ENCODE measurements at places on chromosomes 3 and 15.

GRCh38 chr15:79617071-79617470 lies 184.9 kb downstream of the MINAR1 start:
- no peak for DNase-seq

DNA sequence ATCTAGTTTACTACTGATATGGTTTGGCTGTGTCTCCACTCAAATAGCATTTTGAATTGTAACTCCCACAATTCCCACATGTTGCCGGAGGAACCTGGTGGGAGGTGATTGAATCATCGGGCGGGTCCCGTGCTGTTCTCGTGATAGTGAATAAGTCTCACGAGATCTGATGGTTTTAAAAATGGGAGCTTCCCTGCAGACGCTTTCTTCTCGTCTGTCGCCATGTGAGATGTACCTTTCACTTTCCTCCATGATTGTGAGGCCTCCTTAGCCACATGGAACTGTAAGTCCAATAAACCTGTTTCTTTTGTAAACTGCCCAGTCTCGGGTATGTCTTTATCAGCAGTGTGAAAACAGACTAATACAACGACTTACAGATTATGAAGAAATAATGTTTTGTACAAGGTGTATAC lies 35.6 kb upstream of the PYDC2 start:
- no peak for DNase-seq

DNA sequence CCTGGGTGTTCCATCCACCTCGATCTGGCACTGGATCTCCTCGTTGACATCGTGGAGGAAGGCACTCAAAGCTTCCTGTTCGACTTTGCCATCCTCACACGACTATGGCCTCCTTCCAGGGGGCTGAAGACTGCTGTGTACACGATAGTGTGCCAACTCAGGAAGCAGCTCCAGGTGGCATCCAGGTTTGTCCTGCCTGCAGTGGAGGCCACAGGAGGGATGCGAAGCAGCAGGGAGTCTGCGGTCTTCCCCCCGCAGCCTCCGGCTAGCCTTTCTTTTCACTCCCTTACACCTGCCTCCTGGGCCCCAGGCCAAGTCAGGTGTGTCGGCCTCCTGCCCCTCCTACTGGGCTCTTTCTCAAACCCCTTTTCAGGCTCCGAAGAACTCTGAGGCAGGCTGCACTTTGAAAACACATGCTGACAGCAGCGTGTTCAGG lies 32.2 kb downstream of the SYNM start:
- DNase-seq, result no peak

DNA sequence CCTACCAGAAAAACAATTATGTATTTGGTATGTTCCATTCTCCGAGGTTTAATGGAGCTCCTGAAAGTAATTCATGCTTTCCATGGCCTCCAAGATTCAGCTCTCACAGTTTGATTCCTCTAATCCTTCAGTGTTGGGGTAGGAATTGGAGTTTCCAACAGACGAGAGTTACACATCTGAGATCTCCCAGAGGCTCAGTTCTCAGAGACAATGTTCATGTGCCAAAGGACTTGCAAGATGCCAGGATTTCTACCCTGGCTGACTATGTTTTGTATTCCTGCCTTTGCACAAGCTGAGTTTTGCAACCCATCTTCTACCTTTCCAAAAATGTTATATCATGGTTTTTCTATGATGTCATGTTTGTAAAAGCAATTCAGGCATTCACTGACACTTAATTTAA lies 322.9 kb downstream of the ERC2 start:
- DNase-seq, result no peak

DNA sequence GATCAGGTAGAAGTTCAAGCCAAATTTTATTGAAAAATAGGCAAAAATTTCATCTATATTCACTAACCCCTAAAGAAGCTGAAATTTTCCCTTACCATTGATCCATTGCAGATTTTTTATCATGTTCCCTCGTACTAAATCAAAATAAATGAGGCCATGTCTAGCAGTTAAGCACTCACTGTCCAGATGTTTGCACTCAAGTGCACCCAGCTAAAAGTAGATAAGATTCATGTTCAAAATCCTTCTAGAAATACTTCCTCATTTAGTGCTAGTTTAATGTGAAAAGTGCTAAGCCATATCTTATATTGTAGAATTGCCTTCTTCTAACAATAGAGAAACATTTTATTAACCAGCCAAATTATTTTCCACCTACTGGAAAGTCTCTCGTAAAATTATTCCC lies 164.7 kb upstream of the UBE2E2 start:
- no peak for DNase-seq

DNA sequence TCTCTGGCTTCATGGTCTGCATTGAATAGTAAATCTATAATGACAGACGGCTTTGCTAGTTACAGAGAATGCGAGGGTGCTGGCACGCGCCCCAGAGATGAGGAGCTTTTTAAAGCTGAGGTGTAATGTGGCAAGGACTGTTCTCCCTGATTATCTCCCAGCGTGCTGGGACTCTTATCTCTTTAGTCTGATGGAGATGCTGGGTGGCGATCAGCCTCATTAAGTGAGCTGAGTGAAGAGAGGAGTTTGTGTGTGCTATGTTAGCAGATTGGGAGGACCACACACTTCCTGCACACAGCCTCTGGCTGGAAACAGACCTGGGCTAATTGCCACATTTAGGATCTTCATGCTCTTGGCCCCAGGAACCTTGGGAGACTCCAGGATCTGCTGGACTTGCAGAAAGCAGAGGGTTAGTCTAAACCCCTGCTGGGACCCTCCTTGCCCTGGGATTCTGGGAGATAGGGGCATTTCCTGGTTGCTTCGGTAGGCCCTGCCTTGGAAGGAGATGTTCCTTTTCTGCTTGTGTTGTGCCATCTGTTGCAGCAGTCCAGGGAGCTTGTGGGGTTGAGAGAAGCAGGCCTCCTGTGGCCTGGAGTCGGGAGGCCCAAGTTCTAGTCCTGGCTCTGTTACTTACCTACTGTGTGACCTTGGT lies 15.0 kb downstream of the PDIA5 start:
- no peak for DNase-seq

- no peak for DNase-seq
Measured at GRCh38 chr3:190581041-190581541, 67.2 kb downstream of the IL1RAP start.

DNA sequence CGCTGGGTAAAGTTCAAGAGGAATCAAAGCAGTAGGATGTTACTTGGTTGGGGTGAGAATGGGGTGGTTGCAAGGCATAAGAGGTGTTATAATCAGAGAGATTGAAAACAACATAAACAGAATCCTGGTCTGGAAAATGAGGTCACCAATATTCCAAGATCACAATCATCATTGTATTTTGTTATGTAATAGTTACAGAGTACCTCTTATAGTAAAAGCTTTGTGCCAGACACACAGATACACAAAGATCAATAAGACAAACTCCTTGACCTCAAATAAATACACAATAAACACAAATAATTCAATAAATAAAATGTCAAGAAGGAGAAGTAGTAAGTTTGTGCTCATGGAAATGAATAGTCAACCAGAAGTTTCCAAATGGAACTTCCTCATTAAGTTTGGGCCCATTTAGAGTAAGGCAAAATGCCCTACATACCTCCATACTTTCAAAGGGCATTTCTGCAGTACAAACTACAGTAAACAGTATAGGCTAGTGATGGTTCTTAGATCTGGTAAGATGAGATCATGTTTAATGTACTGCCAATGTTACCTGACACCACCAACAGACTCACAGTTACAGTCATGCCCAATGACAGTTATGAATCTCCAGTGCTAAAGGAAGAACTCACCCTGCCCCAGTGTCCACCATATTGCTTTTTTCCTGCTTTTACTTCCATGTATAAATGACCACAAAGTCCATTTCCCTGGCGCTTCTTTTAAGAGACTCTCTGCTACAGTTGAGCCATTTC lies 93.4 kb downstream of the KCNMB2 start:
- no peak for DNase-seq

- no peak for DNase-seq
Measured at GRCh38 chr3:73656241-73656890, 31.6 kb upstream of the PDZRN3 start.

DNA sequence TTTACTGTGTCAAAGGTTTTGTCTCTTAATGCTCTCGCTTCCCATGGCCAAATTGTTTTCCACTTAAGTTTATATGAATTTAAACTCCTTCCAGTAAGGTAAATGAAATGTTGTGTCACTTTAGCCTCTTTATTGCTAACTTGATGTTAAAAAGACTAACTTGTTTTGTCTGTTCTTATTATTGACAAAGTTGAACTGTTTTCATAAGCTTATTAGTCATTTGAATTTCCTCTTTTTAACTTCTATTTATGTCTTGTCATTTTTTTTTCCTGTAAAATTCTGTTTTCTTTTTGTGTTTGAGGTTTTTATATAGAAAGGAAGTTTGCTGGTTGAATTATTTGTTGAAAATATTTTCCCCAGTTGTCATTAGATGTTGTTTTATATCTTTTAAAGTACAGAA lies 25.8 kb downstream of the FAM98B start:
- no peak for DNase-seq

- DNase-seq, result no peak
Measured at GRCh38 chr3:150341891-150342290, 66.2 kb upstream of the TSC22D2 start.

DNA sequence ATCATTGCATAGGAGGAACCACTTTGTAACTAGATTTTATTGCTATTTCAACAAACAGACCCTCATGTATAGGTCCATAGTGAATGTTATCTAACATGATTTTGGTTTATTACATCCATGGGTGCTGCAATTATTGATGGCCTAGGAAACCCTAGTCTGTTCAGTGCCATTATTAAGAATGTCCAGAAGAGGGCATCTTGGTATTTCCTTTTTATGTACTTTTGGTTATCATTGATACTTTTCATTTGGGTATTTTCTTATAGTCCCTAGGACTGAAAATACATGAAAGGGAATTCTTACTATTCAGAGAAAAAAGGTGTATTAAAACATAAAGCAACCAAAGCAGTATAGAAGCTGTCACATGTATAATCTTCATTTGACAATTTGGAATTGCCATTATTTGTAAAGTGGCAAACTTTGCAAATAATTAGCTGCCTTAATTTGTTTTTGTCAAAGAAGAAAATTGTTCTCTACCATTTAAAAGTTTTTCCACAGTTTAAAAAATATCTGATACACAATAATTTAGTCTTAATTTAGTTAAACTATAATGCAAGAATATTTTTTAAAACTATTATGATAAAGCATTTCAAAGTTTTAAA lies 48.7 kb downstream of the CNOT10 start:
- no peak for DNase-seq

- DNase-seq, result no peak
Measured at GRCh38 chr15:47394286-47394809, 323.0 kb upstream of the SEMA6D start.

DNA sequence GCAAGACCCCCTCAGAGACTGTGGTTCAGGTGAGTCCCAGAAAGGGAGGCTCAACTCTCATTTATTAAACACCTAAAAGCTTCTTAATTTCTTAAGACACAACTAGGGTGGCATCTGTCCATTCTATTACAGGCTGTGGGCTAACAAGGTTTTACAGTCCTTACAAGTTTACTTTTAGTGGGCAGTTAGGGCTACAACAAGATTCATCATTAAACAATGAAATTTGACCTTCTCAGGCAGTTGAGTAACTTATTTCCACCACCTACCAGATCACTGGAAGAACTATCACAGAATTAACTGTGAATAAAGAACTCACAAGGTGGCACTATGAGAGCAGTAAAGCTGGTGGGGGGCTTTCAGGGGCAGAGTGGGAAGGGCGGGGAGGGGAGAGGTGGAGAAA lies 132.6 kb downstream of the PLD1 start:
- DNase-seq, result no peak

DNA sequence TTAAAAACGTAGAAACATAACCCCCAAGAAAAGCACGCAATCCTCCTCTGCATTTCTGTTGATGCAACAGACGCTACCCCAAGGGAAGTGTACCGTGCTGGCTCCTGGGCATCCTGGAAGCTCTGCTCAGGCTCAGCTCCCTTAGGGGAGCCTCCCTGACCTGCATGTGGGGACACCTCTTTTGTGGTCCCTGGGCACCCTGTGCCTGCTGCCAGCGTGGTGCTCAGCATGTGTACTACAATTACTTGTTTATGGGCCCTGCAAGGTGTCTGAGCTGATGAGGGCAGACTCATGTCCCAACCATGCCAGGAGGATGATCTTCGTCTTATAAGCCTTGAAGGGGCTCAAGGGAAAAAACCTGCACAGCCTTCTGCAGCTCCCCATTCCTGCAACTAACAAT lies 18.3 kb downstream of the EHD4 start:
- DNase-seq, result no peak

GRCh38 chr3:51954105-51954504 lies 1.1 kb upstream of the GPR62 start:
- DNase-seq, result no peak

GRCh38 chr3:190533511-190534281 lies 19.8 kb downstream of the IL1RAP start:
- DNase-seq, result no peak

DNA sequence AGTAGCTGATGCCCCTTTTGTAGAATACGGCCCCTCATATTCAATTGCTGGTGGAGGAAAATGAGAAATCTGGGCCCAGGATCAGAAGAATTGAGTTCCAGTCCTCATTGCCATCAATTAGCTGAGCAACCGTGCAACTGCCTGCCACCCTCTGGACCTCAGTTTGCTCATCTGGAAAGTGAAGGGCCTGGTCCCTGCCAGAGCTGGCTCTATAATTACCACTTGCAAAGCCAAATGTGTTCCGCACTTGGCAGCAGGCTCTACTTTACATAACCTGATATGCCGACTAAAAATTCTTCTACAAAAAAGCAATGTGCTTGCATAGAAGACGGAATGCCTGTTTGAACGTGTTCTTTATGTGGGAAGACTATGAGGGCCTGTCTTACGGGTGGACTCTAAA lies 8.6 kb upstream of the ITGB5 start:
- no peak for DNase-seq

DNA sequence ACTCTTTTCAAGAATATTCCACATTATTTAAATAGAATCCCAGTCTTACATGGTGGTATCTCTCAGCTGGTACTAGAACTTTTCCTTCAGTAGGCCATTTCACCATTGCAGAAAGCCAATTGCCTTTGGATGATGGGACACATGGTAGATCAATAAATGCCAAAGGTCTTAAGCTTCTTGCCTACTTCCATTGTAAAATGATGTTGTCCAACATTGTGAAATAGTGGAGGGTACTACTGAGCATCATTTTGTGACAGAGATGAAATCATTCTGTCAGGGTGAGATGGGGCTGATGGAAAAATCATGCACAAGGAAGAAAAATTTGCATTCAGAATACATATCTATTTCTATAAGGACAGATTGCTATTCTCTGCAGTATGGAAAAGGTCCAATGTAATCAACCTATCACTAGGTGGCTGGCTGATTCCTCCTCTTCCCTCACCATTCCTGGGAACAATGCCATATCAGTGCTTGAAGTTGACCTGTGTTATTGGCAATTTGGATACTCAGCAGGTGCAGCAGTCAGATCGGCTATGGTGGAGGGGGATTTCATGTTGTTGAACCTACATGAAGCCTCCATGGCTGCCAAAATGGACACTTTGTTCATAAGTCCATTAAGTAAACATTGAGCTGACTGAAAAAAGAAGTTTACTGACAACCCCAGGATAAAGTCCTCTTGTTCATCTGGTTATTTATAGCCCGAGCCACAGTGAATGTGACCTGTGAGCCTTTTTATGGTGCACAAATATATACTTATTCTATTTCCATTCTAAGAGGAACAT lies 596.9 kb upstream of the ARPP21 start:
- DNase-seq, result no peak
